Pancreas (tissue), 10 donors: ENCODE measurements at places on chromosomes 5 and 9. TPM values are rescaled to one million over a fixed set of nuclear protein-coding genes. Genes with fewer than 3 reads are reported as not detected.

BASP1 gene
- polyA plus RNA-seq, result 2.6 TPM

TMEM8B gene
- 17.2 TPM for polyA plus RNA-seq

ELL2 gene
- polyA plus RNA-seq, result 21.0 TPM

DNM1 gene
- polyA plus RNA-seq, result 19.6 TPM

ECPAS gene
- polyA plus RNA-seq, result 12.2 TPM

CCIN gene
- polyA plus RNA-seq, result 0.05 TPM

MCTP1 gene
- polyA plus RNA-seq, result 1.5 TPM

ZNF879 gene
- polyA plus RNA-seq, result 1.6 TPM

HAVCR2 gene
- polyA plus RNA-seq, result 0.72 TPM

CATSPER3 gene
- polyA plus RNA-seq, result 2.2 TPM
